ENCODE measurements at places on chromosomes 13 and 19. TPM values are rescaled to one million over a fixed set of nuclear protein-coding genes. Genes with fewer than 3 reads are reported as not detected.

CLEC17A gene
- polyA plus RNA-seq: 47.6 TPM

NLRP13 gene
- polyA plus RNA-seq: not detected

CYP4F3 gene
- polyA plus RNA-seq: 1.2 TPM

FGF9 gene
- 0.48 TPM for polyA plus RNA-seq
